ENCODE measurements at places on chromosomes 1 and 21. TPM values are rescaled to one million over a fixed set of nuclear protein-coding genes. Genes with fewer than 3 reads are reported as not detected.

RHBDL2 gene
- total RNA-seq, result not detected

NRIP1 gene
- 31.9 TPM for total RNA-seq

ERVH48-1 gene
- not detected for total RNA-seq

ZMYND12 gene
- total RNA-seq, result 3.2 TPM

DAP3 gene
- total RNA-seq, result 41.4 TPM

CLDN17 gene
- total RNA-seq, result not detected

ALG6 gene
- 8.4 TPM for total RNA-seq

SERPINC1 gene
- not detected for total RNA-seq

ATP1A4 gene
- not detected for total RNA-seq

GRCh38 chr1:176195547-176195946 is 11.5 kb downstream of the COP1 start:
- H3K27ac ChIP-seq, result no peak overlapping the region
- DNase-seq, result no peak
- H3K36me3 ChIP-seq, result no peaks in the 10 kb centered on the region
- no peaks in the 10 kb centered on the region for H3K27me3 ChIP-seq
- H3K4me3 ChIP-seq, result no peak overlapping the region

DNA sequence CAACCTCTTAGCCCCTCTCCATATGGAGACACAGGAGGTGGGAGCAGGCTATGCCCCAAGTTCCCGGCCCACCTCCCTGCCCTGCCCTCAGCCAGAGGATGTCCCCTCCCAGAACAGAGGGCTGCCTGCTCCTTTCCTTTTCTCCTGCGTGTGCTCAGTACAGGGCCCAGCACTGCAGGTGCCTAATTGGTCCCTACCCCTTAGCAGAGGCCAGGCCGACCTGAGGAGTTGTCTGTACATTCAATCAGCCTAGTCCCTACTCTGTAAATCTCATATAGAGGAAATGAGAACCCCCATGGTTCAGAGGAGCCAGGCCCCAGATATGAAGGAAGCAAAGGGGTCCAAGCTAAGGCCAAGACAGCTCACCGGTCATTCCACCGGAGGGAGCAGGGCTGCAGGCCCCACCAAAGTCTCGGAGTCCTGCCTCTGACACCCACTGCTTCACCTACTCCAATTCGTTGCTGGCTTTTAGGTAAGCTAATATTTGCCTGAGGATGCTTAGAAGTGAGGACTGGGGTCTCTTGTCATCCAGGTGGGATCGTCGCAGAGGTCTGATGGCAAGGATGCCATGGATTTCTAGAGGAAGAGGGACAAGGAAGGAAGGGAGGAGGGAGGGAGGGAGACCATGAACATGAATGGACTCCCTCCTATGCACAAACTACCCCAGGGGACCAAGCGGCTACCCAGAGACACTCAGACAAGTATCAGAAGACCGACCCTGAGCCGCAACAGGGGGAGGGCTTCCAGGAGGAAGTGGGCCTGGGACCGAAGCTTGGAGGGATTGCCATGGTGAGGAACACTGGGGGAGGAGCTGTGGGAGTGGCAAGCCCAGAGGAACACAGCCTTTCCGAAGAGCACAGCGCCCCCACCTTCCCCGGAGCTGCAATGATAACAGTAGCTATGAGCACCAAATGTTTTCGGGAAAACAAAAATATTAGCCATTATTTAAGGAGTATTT is 30.4 kb upstream of the FOXO6 start:
- H3K27me3 ChIP-seq, result no peaks in the 10 kb centered on the region
- H3K27ac ChIP-seq, result no peak overlapping the region
- DNase-seq, result no peak
- no peaks in the 10 kb centered on the region for H3K4me1 ChIP-seq
- no peak overlapping the region for H3K4me3 ChIP-seq

GRCh38 chr1:204073837-204074273 is 940 bp downstream of the SOX13 start:
- H3K4me3 ChIP-seq, result peak overlapping the region; percentile 77
- H3K4me1 ChIP-seq, result peaks cover 7% of the 10 kb centered on the region
- no peaks in the 10 kb centered on the region for H3K36me3 ChIP-seq
- peak; percentile 62 for DNase-seq
- no peaks in the 10 kb centered on the region for H3K27me3 ChIP-seq

DNA sequence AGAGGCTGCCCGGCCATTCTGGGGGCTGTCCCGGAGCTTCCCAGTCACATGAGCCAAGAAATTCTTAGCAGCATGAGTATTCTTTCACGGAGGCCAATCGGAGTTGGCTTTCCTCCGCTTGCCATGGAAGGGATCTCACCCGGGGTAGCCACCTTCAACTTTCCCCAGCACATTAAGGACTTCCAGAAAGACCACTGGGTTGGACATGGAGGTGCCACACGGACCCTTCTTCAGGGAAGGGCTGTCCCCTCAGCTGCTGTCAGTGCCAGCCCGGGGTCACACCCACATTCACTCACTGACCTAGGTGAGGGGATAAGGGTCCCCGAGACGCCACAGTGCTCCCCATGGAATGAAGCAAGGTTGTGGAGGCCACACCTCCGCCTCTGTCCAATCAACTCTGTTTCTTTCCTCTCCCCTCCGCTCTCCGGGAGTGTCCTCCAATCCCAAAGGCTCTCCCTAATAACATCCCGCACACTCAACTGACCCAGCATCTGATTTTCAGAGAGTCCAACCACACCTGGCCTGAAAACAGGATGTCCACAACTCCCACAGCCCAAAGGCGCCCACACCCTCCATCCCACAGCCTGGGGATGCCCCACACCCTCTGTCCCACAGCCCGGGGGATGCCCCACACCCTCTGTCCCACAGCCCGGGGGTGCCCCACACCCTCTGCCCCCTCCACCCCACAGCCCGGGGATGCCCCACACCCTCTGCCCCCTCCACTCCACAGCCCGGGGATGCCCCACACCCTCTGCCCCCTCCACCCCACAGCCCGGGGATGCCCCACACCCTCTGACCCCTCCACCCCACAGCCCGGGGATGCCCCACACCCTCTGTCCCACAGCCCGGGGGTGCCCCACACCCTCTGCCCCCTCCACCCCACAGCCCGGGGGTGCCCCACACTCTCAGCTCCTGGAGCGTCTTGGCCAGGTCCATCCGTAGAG is 19.4 kb downstream of the RSPH1 start:
- H3K36me3 ChIP-seq, result no peaks in the 10 kb centered on the region
- H3K27ac ChIP-seq, result no peak overlapping the region
- H3K4me1 ChIP-seq, result no peaks in the 10 kb centered on the region

DNA sequence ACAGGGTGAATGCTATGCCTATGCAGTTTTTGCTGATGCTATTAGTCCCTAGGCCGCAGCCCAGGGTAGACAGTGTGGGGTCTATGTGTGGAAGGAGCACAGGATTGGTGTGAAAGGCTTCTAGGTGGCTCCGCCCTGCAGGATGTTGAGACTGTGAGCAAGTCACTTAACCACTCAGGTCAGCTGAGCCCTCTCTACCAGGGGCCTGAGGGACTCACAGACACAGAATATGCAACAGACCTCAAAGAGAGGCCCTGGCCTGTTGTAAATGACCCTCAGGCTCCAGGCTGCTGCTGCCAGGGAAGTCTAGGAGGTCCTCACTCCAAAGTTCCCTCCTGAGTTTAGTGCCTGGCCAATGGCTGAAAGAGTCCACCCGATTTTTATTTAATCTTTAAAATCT is 11.0 kb downstream of the NHLH2 start:
- H3K36me3 ChIP-seq, result no peaks in the 10 kb centered on the region
- H3K4me1 ChIP-seq, result peaks cover 9% of the 10 kb centered on the region
- H3K27me3 ChIP-seq, result no peaks in the 10 kb centered on the region
- no peak for DNase-seq
- H3K4me3 ChIP-seq, result no peak overlapping the region
- no peak overlapping the region for H3K27ac ChIP-seq

GRCh38 chr1:214396330-214396729 is 115.4 kb downstream of the SMYD2 start:
- no peak for DNase-seq
- no peaks in the 10 kb centered on the region for H3K27me3 ChIP-seq
- H3K27ac ChIP-seq, result no peak overlapping the region
- peaks cover 82% of the 10 kb centered on the region for H3K36me3 ChIP-seq
- H3K4me3 ChIP-seq, result no peak overlapping the region

- no peak for DNase-seq
- no peak overlapping the region for H3K4me3 ChIP-seq
- no peaks in the 10 kb centered on the region for H3K36me3 ChIP-seq
- no peak overlapping the region for H3K27ac ChIP-seq
- no peaks in the 10 kb centered on the region for H3K4me1 ChIP-seq
Observed at GRCh38 chr1:60423146-60423780, 349.7 kb upstream of the C1orf87 start.

- no peaks in the 10 kb centered on the region for H3K27me3 ChIP-seq
- no peaks in the 10 kb centered on the region for H3K36me3 ChIP-seq
- DNase-seq, result peak; percentile 80
Observed at GRCh38 chr1:59292562-59292961, 4.3 kb upstream of the FGGY start.

GRCh38 chr1:187920976-187921375 is 1092.2 kb downstream of the PLA2G4A start:
- H3K4me3 ChIP-seq, result no peak overlapping the region
- H3K36me3 ChIP-seq, result no peaks in the 10 kb centered on the region
- no peak overlapping the region for H3K27ac ChIP-seq
- no peak for DNase-seq
- no peaks in the 10 kb centered on the region for H3K4me1 ChIP-seq
- H3K27me3 ChIP-seq, result no peaks in the 10 kb centered on the region

GRCh38 chr1:58307431-58307830 is 239.1 kb downstream of the OMA1 start:
- H3K4me3 ChIP-seq, result no peak overlapping the region
- no peaks in the 10 kb centered on the region for H3K36me3 ChIP-seq
- DNase-seq, result no peak
- no peak overlapping the region for H3K27ac ChIP-seq
- H3K4me1 ChIP-seq, result no peaks in the 10 kb centered on the region

DNA sequence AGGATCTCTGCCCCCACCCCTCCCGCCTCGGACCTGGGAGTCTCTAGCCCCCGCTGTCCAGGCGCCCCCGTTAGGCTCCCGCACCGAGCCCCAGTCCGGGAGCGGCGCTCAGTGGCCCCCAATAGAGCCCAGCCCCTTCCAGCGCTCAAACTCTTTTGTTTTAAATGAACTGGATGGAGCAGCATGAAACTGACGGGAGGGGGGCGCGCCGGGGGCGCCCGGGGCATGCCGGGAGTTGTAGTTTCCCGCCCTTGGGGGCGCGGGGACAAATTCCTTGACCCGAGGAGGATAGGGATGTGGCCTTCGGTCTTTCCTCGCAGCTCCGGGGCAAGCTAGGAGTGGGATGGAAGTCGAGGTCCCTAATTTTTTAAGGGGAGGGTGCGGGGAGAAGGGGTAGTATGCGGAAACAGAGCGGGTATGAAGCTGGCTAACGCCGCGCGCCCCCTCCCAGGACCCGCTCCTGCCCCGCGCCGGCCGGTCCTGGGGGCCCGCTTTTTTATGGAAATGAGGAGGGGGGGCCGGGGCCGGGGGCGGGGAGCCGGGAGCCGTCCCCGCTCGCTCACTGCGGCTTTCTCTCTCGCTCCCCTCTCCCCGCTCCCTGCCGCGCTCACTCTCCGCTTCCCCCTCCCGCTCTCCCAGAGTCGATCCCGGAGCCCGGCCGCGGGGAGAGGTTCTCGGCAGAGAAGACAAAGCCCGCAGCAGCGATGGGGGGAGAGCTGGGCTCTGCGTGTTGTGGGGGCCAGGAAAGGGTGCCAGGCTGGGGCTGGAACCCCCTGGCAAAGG is at the start of gene MEX3A:
Gene MEX3A (minus strand): TSS at position 157 of the 783 bp plus-strand sequence. CDS start 467 bp downstream, outside the sequence.
- H3K36me3 ChIP-seq, result no peaks in the 10 kb centered on the region
- H3K27me3 ChIP-seq, result no peaks in the 10 kb centered on the region
- peak within 1 kb of the TSS; percentile 88 for H3K4me3 ChIP-seq
- no peak within 1 kb of the TSS for H3K27ac ChIP-seq

- H3K27me3 ChIP-seq, result no peaks in the 10 kb centered on the region
- no peaks in the 10 kb centered on the region for H3K36me3 ChIP-seq
- no peaks in the 10 kb centered on the region for H3K4me1 ChIP-seq
- H3K27ac ChIP-seq, result no peak overlapping the region
- no peak for DNase-seq
Observed at GRCh38 chr1:164017239-164017638, 541.7 kb upstream of the PBX1 start.

DNA sequence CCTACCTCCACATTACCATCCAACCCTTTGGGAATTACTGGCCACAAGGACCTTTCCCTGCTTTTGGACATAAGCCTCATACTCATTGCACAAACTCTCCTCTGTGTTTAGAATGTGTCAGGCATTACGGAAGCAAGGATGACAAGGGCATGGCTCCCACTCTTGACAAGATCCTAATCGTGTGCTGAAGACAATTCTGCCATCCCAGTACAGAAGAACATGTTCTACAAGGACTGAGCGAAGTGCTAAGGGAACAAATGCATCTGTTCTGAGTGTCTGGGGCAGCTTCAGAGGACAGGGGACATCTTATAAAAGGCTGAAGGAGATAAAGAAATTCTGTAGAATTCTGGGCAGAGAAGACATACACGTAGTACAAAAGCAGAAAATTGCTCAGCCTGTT is 378.5 kb upstream of the CAMK1G start:
- no peak overlapping the region for H3K4me3 ChIP-seq
- H3K4me1 ChIP-seq, result peaks cover 7% of the 10 kb centered on the region
- H3K36me3 ChIP-seq, result no peaks in the 10 kb centered on the region
- H3K27ac ChIP-seq, result no peak overlapping the region
- peaks cover 34% of the 10 kb centered on the region for H3K27me3 ChIP-seq
- DNase-seq, result no peak

DNA sequence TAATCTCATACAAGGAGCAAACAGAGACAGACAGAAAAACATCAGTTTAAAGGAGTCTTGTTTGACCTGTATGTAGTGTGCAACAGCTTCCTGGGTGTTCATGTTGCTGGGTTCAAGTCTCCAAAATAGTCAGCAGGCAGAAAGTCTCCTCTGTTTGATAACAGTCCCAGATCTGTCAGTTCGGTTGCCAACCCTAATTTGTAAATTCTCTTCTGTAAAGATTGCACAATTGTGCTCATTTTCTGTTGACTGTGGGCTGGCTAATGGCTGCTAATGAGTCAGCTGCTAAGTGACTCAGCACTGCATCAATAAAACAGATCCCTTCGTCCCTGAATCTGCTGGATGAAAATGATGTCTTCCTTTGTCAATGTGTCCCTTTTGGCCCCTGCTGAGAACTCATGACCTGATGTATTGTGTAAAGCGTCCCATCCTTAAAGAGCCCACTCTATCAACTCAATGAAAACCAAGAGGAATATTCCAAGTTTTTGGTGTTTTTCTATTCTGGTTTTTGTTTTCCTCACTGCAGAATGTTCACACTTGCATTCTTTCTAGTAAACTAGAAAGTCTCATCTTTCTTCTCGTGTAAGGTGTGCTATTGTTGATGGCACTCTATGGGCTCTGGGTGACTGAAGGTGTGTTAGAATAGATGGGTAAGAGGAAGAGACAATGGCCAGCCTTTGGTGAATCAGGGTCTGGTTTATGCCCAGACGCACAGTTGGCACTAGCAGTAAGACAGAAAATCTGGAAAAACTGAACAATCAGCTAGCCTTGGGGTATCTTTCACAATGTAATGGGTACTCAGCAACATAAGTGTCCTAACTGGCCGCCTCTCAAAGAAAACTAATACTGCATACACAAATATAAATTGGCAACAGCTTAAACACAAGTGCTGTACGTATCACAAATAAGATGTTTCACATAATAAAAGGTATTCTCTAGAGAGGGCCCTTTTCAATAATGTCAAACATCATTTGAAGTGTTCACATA is 75.1 kb upstream of the SIPA1L2 start:
- H3K4me3 ChIP-seq, result no peak overlapping the region
- peak overlapping the region; percentile 34 for H3K27ac ChIP-seq
- peaks cover 27% of the 10 kb centered on the region for H3K4me1 ChIP-seq
- DNase-seq, result peak; percentile 94
- no peaks in the 10 kb centered on the region for H3K27me3 ChIP-seq

Measured in GM23248 (cell line).